A549 treated with DMSO at 1 μM for 4 hours (cell line): ENCODE measurements at places on chromosomes 1 and 21. TPM values are rescaled to one million over a fixed set of nuclear protein-coding genes. Genes with fewer than 3 reads are reported as not detected.

Gene MYOG
- total RNA-seq = not detected in 5 replicates

Gene LAPTM5
- total RNA-seq = 0.07 to 0.36 TPM (median 0.14 TPM) in 5 replicates

Gene DHDDS
- 20.8 to 29.8 TPM (median 22.5 TPM) in 5 replicates for total RNA-seq

Gene LORICRIN
- total RNA-seq = not detected in 5 replicates

Gene CCDC190
- total RNA-seq = not detected in 5 replicates
